ENCODE measurements at places on chromosomes 2 and 18. TPM values are rescaled to one million over a fixed set of nuclear protein-coding genes. Genes with fewer than 3 reads are reported as not detected.
A peak's percentile ranks its signal among the peaks of the same experiment; 100 is the strongest.

BOLL gene
- total RNA-seq: 0.28 TPM

MCFD2 gene
- 123 TPM for total RNA-seq

- no peak for DNase-seq
Measured at GRCh38 chr18:63187791-63188460, 131.6 kb downstream of the BCL2 start.

GRCh38 chr2:74048843-74049519 lies 64.3 kb downstream of the TET3 start:
- DNase-seq: no peak

GRCh38 chr2:191152482-191153240 lies 1.9 kb upstream of the STAT4 start:
- peak; percentile 47 for DNase-seq

TMEM169 gene
- total RNA-seq: 1.8 TPM

UGT1A4 gene
- total RNA-seq: not detected

TUBA3E gene
- not detected for total RNA-seq

DNA sequence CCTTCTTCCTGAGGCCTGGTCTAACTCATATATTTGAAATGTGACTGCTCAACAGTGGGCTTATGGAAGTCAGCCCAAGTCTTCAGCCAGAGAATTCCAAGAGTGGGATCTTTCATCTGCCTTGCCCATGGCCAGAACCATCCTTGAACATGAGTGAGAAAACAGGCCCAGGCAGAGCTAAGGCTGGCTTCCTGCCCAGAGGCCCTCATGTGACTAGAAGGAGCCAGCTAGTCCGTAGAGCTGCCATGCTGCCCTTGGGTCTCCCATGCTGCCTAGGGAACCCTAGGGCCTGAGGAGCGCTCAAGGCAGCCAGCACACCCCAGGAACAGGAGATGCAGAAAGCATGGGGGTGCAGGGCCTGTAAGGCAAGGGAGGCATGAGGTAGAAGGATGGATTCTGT lies 203.6 kb downstream of the FHOD3 start:
- DNase-seq: no peak

- DNase-seq: peak; percentile 95
Measured at GRCh38 chr18:69400253-69400975, at the start of gene DOK6. TSS of gene DOK6 (plus strand) at chr18:69400888.

- peak; percentile 56 for DNase-seq
Measured at GRCh38 chr2:234827096-234827860, 124.5 kb upstream of the SH3BP4 start.

ZEB2 gene
- total RNA-seq: 27.0 TPM

RIT2 gene
- not detected for total RNA-seq

All from cardiac muscle cell (in vitro differentiated cells and primary cell).